ENCODE measurements at places on chromosomes 4 and X.

DNA sequence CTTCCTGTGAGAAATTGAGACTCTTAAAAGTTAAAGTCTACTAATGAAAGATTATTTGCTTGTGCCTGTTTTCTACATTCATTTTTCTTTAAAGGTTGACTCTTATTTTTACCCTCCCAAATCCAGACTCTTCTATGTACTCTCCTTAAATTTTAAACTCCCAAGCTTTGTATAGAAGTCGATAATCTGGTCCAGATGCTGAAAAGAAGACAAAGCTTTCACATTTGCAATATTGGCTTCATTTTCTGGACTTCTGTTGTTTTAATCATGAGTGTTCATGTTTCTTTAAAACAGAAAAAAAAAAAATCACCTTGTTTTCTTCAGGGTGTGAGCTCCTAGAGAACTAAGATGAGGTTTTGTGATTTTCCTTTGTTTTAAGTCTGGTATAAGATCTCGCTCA, 53.2 kb upstream of the TBC1D14 start:
- no peak for DNase-seq

- DNase-seq, result peak; percentile 71
Measured at GRCh38 chr4:102620697-102621497, 119.7 kb downstream of the NFKB1 start.

- peak; percentile 86 for DNase-seq
Measured at GRCh38 chrX:40175511-40176350, 78.0 kb upstream of the BCOR start.

- no peak for DNase-seq
Measured at GRCh38 chr4:102735582-102735981, 25.2 kb downstream of the MANBA start.

DNA sequence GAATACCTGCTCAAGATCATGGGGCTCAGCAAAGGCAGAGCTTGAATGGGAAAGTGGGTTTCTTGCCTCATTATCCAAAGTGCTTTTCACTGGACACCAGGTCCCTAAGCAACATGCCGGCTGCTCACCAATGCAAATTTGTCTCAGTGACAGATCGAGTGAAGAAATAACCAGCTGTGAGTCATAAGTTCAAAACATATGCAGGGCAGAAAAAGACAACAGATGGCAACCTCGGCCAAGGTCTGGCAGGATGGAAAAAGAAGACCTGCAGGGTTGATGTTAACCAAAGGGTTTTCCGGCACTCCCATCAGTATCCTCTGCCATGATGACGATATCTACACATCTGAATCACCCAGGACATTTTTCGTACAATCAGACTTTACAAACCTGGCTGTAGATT, 124.1 kb downstream of the AFAP1 start:
- DNase-seq, result no peak

DNA sequence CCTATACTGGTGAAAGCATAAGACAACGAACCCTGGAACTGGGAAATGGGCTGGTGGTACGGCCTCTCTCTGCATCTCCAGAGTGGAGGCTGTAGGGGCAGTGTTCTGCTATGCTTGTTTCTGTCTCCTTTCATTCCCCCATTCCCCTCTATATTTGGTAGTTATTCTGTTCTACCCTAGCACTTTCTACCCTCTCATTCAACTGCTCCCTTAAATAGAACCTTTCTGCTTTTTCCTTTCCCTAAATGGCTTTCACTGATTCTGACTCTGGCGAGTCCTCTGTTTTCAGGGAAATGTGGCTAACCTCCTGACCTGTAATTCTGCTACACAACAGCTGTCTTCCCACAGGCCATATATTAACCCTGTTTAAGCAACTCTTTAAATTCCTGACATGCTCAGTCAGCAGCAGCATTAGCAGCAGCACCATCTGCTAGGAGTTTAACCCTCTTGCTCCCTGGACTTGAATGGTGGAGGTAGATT, 94.2 kb downstream of the CXCL13 start:
- DNase-seq, result no peak

GRCh38 chr4:19002170-19002569, 980.6 kb upstream of the LCORL start:
- no peak for DNase-seq

DNA sequence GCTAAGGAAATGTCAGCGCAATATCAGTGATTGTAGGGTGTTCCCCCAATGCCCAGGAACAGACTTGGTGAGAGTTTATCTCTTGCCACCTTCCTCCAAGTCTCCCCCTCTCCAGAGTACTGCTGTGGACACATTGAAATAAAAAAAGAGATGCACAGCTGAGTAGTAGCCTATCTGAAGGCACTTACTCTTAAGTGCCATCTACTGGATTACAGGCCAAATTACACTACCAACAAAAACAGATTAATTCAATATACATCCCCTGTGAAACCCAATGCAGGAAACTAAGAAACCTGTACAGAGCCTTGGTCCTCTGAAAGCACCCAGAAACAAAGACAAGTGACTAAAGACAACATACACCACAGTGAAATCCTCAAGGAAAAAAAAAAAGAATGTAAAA, 460.3 kb downstream of the ZIC3 start:
- peak; percentile 15 for DNase-seq

DNA sequence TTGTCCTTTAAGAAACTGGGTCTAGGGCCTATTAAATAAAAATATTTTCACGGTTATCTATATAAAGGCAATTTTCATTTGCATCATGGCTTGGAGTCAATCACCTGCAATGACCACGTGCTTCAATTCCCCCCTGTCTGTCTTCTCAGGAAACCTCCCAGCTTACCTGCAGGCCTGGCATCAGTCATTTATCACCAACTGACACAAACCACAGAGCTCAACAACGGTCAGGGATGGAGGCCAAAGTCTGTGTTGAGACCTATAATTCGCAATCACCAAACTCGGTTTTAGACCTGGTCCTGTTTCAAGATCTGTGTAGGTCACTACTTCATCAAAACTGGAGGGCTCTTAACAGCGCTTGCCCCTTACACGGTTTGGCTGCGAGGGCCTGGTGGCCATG, 1.9 kb downstream of the SLC9A7 start:
- DNase-seq, result peak; percentile 18
